NCI-H446 (cell line): ENCODE measurements at places on chromosomes 4 and X.

GRCh38 chr4:162871990-162872389 lies 294.7 kb downstream of the NAF1 start:
- DNase-seq, result no peak

- no peak for DNase-seq
Observed at GRCh38 chr4:2741626-2742025, 14.5 kb downstream of the TNIP2 start.

GRCh38 chr4:126838941-126839679 lies 793.6 kb upstream of the INTU start:
- DNase-seq, result no peak

- DNase-seq, result no peak
Observed at GRCh38 chr4:81632581-81633299, 161.0 kb upstream of the RASGEF1B start.

GRCh38 chr4:8320386-8320750 lies 50.8 kb downstream of the HTRA3 start:
- DNase-seq, result no peak

DNA sequence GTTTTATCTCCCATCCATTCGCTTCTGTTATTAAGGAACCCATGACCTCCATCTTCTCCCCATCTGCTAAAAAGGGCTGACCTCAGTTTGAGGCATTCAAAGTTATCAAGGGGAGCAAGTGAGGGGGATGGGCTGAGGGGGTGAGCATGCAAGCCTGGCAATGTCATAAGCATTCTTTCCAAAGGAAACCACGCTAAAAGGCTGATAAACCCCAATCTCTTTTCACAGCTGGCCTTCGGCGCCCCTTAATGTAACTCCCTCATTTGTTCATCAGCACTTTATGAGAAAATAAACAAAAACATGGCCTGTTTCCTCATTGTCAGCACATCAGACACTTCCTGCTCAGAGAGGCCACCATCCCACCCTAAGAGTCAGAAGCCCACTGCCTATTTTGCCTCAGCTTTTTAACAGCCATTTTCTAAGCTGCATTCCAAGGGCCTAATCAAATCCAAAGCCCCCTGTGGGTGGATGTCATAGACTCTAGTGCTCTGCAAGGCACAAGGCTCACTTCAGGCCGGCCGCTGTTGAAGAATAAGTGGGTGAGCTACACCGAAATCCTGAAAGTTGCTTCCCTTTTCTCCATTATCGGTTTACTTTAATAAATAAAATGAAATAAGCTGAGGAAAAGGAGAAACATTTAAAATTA lies 92.0 kb upstream of the SRD5A3 start:
- DNase-seq, result no peak

DNA sequence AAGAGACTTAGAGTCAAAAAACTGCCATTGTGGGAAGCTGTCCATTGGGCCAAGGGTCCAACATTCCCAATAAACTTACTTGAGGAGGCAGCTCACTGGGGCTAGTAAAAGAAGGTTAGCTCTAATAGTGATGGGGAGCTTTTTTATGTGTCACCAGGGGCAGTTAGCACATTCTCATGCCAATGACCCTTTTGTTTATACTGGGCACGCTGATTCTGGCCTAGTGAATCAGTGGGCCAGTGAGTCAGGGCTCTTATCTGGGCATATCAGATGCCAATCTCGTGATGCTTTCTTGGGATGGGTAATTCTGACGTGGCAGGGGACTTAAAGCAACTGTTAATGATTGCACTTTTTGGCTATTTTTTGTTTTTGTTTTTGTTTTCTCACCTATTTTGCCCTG lies 27.8 kb downstream of the TCEAL1 start:
- DNase-seq, result no peak

GRCh38 chr4:72857216-72857615 lies 212.3 kb downstream of the COX18 start:
- no peak for DNase-seq

DNA sequence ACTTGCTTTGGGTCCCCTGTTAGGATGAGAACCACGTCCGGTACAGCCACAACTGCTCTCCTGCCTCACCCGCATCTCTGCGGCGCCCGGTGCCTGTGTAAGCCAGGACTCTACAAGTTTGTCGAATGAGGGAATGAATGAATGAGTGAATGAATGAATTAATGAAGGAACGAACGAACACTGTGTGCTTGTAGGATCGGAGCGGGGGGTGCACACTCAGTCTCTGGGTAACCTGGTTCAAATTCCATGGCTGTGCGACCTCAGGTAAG lies 201.4 kb upstream of the PSAPL1 start:
- no peak for DNase-seq

DNA sequence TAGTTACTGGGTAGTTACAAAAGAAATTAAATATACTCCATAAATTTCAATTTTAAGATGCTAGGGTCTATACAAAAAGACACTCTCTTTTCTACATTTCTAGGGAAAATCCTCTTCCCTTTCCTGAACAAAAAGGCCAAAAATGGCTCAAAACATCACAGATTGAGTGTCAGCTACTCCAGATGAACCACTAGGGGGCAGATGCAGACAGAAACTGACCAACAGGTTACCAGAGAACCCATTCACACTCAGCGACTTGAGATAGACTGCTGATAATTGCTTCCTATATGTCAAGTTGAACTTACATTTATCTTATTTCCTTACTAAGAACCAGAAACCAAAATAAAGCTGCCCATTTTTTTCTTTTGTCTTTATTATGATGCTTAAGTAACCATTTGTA lies 83.4 kb upstream of the MID1IP1 start:
- no peak for DNase-seq

DNA sequence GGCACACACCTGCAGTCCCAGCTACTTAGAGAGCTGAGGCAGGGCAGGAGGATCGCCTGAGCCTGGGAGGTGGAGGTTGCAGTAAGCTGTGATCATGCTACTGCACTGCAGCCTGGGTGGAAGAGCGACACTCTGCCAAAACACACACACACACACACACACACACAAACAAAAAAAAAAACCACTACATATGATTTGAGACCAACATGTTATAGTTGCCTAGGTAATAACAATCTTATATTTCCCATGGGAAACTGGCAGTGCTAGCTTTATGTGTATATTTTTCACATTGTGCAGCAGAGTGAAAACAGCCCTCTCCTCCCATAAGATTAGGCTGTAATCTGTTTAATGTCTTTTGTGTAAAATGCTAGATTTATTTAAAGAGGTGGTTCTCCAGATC lies 3.1 kb upstream of the FAM241A start:
- no peak for DNase-seq

DNA sequence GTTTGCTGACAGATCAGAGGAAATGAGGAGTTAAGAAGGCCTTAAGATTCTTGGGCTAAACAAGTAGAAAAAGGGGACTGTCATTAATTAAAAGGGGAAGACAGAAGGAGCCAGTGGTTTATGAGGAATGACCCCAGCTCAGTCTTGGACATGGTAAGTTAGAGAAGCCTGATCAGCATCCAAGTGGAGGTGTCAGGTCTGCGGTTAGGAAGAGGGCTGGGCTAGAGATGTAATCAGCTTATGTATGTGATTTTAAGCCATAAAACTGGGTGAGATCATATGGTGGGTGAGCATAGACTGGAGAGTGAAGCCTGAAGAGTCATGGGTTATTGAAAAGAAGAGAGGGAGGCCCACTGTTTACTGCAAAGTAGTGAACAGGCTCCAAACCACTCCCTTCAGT lies 246.1 kb downstream of the NR3C2 start:
- DNase-seq, result no peak

- DNase-seq, result no peak
Observed at GRCh38 chrX:1306909-1307625, 29.5 kb upstream of the IL3RA start.

DNA sequence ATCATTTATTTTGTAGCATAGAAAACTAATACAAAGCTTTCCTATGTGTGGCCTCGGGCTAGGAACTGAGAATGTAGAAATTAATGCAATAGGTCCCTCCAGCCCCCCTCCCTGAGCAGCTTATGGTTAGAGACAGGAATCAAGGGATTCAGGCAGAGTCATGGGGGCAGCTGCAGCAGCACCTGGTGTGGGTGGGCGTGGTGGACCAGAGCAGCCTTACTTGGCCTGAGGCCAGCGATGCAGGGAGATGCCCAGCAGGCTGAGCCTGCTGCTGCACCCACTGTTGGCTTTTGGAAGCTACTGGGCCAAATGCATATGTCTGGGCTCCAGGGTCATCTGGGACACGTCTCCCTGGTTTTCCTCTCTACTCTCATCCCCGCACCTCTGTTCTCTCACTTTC lies 74.0 kb downstream of the STK32B start:
- DNase-seq, result no peak

DNA sequence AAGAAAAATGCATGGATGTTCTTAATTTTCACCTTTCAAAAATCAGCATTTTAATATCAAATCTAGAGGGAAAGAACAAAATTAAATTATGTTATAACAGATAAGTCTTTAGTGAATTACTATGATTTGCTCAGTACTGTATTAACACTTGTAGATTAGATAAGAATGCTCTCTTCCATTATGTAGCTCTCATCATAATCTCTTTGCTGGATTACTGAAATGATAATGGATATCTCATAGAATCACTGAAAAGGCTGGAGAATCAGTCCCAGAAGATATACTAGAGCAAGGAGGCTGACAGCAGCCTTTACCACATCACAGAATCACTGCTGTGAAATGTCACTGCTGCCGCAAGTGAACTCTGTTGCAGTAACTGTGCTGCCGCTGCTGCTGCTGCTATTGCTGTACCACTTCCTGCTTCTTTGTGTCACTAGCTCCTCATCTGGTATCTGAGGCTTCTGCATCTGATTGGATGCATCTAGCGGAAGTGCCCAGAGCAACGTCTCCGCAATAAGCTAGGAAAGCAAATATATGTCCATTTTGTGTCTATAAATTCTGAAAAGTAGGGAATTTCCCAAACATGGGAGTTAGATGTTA lies 738.2 kb downstream of the ADGRL3 start:
- no peak for DNase-seq

DNA sequence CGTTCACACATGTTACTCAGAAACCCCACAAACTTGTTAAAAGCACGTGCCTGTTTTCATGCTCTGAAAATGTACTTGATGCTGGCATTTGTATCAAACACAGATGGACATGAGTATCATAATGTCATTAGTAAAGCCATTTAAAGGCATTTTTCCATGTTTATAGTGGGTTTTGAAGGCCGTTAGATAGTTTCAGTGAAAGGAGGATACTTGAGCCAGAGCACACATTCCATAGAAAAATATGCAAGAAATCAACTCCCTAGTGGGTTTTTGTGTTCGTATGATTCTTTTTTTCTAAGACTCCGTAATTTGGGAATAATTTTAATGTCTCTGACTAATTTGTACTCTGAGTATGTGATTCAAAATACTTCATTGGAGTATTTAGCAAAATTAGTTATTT lies 216.2 kb upstream of the BMP3 start:
- no peak for DNase-seq

DNA sequence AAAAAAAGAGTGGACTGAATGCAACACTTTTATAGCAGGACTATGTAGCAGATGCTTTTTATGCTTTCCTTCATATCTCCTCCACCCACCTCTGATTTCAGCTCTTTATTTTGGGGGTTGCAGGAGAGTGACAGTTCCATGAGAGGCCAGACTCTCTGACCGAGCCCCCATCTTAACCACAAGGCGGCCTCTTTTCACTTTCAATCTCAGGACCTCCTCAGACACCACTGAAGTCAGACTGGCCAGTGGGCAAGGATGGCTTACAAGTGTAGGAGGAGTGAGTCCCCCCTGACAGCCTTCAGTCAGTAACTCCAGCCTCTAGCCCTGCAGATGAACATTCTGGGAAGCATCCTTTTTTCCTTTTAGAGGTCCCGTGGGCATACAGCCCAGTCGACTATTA lies 140.8 kb downstream of the FRAS1 start:
- DNase-seq, result no peak

DNA sequence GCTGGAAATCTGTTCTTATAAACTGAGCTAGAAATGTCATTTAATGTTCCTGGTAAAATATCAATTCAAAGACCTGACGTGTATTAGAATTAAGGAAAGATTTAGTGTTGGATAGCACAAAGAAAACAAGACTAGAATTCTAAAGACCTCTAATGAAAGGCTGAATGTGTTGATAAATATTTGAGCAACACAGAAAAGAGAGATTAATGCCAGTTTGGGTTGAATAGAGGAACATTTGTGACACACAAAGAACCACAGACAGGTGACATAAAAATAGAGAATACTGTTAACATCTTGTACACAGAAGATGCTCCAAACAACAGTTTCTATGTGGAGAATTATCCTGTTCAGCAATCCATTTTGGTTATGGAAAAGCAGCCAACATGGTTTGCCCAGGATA lies 222.1 kb upstream of the GALNT7 start:
- DNase-seq, result no peak

GRCh38 chr4:172708184-172708583 lies 460.4 kb upstream of the GALNT7 start:
- no peak for DNase-seq

- DNase-seq, result no peak
Observed at GRCh38 chr4:42626629-42627146, 30.2 kb downstream of the ATP8A1 start.

GRCh38 chr4:123405267-123405865 lies 8.8 kb downstream of the SPRY1 start:
- DNase-seq, result no peak

DNA sequence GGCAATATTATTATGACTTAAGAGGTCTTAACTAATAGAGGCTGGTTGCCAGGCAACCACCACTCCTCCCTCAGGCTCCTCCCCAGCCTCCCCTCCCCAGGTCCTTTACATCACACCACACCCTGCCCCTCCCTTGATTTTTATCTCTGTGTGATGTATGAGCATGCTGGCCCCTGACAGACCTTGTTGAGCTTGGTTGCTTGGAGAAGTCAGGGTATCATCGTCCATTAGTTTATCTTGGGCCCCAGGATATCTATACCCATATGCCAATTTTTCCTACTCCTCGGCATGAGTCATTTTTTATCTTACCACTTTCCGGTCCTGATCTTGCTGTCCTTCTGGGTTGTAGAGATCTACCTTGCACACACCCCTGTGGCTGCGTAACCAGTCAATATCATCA lies 2.5 kb downstream of the AKAP4 start:
- DNase-seq, result no peak

DNA sequence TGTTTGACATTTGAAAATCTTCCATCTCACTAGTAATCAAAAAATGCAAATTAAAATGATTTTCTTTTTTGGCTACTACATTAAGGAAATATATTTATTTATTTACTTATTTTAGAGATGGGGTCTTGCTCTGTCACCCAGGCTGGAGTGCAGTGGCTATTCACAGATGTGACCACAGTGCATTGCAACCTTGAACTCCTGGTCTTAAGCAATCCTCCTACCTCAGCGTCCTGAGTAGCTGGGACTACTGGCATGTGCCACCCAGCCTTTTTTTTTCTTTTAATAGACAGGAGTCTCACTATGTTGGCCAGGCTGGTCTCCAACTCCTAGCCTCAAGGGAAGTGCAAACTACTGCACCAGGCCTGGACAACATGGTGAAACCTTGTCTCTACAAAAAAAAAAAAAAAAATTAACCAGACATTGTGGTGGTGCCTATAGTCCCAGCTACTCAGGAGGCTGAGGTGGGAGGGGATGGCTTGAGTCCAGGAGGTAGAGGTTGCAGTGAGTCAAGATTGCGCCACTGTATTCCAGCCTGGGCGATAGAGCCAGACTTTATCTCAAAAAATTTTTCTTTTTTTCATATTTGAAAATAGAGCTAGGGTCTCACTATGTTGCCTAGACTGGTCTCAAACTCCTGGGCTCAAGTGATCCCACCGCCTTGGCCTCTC lies 4.4 kb upstream of the SMIM14 start:
- no peak for DNase-seq
